ENCODE measurements at places on chromosomes 7 and 10.

DNA sequence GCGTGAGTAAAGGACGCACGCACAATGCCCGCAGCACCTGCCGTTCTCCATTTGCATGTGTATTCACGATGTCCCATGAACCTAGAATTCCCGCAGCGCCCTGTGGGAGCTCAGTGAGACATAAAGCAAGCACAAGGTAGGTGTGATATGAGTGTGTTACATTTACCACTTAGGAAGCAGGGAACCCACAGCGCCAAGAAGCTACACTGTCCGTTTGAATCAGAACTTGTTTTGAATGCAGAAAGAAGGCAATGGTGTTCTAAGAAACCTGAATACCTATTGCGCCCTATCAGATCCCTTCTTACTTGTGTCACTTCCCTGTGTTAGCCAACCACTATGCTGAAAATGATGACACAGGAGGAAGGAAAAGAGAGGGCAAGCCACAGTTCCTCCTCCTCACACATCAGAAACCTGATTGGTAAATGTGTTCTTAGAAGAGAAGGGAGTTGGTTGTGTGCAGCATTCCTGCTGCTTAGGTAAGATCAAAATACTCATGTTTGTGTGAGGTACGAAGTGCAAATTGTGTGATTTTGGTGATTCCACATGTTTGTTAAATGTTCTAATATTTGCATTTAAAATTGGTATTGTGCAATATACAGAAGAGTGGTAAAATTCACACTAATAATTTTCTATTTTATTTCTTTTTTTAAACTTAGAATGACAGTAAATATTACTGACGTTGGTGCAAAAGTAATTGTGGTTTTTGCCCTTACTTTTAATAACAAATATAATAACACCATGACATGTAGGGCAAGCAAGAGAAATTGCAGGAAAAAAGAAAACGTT, 185.4 kb downstream of the SEC23IP start:
- DNase-seq, result no peak

GRCh38 chr10:61830072-61830845, 71.2 kb upstream of the ARID5B start:
- no peak for DNase-seq

- no peak for DNase-seq
Observed at GRCh38 chr7:64889686-64890162, 13.3 kb upstream of the ZNF273 start.

GRCh38 chr7:114242992-114243507, 171.6 kb upstream of the FOXP2 start:
- DNase-seq, result no peak

GRCh38 chr10:72505435-72505834, 120.4 kb downstream of the MICU1 start:
- no peak for DNase-seq

All from testis (tissue), 5 donors.